IMR-90 (cell line): ENCODE measurements at places on chromosomes 13 and 19. TPM values are rescaled to one million over a fixed set of nuclear protein-coding genes. Genes with fewer than 3 reads are reported as not detected.

ZNF560 gene
- 0.90 and 1.1 TPM in 2 replicates for total RNA-seq

CCDC70 gene
- not detected in 2 replicates for total RNA-seq

RASAL3 gene
- not detected in 2 replicates for total RNA-seq

SYNGR4 gene
- not detected in 2 replicates for total RNA-seq

DCUN1D2 gene
- total RNA-seq, result 6.9 and 8.1 TPM in 2 replicates

DNAJC15 gene
- total RNA-seq, result 7.0 and 12.5 TPM in 2 replicates

PEPD gene
- 36.7 and 41.1 TPM in 2 replicates for total RNA-seq

FGF14 gene
- under 0.01 TPM in 2 replicates for total RNA-seq

TICAM1 gene
- total RNA-seq, result 0.90 and 1.1 TPM in 2 replicates

RYR1 gene
- total RNA-seq, result under 0.01 TPM in 1 of 2 replicates, not detected in the other
